ENCODE measurements at places on chromosomes 5 and 9. TPM values are rescaled to one million over a fixed set of nuclear protein-coding genes. Genes with fewer than 3 reads are reported as not detected.

Gene IFNA21
- total RNA-seq: not detected

Gene OMD
- not detected for total RNA-seq

Gene MLANA
- total RNA-seq: not detected

DNA sequence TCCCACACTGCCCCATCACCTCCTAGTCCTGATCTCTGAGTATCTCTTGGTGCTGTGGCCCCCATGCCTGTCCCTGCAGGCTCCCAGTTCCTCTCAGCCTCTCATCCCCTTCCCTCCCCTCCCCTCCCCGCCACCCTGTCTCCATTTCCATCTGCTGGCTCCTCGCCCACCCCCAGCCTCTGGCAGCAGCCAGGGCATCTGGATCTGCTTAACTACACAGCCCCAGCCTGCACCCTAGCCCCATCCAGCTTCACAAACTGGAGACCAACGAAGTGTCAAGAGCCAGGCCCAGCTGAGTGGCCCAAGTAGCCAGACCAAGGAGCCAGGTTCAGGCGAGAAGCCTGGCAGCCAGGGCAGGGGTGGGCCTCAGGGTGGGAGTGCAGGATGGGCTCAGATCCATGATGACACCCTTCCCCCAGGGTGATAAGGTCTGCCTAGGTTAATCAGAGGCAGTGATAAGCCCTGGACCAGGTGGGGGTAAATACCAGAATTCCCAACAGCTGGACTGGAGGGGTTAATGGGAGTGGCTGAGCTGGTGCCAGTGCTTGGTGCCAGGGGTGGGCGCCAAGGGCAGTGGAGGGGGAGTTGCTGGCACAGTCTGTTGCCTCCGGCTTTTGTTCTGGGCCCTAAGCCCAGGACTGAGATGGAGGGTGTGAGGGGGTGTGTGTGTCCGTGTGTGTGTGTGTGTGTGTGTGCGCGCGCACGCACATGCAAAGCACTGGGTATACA is 2.5 kb downstream of the IL11RA start:
- H3K27ac ChIP-seq: no peak overlapping the region
- no peak overlapping the region for H3K4me3 ChIP-seq
- H3K27me3 ChIP-seq: no peaks in the 10 kb centered on the region
- peaks cover 8% of the 10 kb centered on the region for H3K4me1 ChIP-seq
- no peaks in the 10 kb centered on the region for H3K36me3 ChIP-seq
- no peak for DNase-seq

DNA sequence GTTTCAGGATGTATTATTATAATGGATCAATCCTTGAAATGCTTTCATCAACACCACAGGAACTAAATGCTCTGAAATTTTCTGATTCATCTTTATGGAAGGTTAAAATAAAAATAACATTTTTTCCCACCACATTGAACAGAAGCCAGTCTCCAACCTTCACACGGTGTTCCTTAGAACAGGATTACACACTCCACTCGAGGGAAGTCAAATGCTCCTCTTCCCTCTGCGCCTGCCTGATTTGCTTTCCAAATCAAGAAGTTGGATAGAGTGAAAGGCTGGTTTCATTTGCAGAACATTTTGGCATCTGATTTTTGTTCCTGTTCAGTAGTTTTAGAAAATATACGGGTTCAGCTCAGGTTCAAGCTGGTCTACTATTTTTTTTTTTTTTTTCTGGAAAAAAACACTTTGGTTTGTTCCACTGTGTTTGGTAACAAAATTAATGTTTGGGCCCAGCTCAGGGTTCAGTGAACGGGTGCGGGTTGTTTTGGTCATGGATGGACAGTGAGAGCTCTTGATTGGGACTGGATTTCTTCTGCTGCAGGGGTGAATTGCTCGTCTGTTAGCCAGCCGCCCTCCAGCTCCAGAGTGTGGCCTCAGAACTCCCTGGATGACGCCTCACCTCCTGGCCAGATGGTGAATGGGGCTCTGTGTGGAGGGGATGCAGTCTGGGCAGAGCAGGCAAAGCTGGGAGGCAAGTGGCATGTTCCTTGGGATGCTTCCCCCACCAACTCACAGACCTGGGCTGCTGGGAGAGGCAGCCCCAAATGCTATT is 82.4 kb upstream of the STC2 start:
- H3K4me1 ChIP-seq: no peaks in the 10 kb centered on the region
- H3K36me3 ChIP-seq: no peaks in the 10 kb centered on the region
- no peak overlapping the region for H3K4me3 ChIP-seq
- H3K27me3 ChIP-seq: no peaks in the 10 kb centered on the region
- DNase-seq: no peak

DNA sequence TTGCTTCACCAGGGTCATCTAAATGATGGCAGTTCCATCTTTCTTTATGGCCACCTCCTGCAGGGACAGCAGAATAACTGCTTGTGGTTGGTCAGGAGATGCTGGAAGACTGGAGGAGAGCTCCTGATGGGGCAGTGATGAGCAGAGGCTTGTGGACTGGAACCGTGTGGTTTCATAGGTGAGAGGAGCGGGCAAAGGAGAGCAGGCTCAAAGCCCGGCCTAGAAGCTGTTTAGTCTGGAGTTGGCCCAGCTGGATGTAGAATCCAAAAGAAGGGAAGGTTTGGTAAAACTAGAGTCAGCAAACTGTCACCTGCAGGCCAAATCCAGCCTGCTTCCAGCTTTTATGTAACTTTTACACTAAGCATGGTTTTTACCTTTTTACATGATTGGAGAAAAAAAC is 32.9 kb upstream of the TLE1 start:
- no peak for DNase-seq
- H3K27ac ChIP-seq: no peak overlapping the region
- no peaks in the 10 kb centered on the region for H3K4me1 ChIP-seq

DNA sequence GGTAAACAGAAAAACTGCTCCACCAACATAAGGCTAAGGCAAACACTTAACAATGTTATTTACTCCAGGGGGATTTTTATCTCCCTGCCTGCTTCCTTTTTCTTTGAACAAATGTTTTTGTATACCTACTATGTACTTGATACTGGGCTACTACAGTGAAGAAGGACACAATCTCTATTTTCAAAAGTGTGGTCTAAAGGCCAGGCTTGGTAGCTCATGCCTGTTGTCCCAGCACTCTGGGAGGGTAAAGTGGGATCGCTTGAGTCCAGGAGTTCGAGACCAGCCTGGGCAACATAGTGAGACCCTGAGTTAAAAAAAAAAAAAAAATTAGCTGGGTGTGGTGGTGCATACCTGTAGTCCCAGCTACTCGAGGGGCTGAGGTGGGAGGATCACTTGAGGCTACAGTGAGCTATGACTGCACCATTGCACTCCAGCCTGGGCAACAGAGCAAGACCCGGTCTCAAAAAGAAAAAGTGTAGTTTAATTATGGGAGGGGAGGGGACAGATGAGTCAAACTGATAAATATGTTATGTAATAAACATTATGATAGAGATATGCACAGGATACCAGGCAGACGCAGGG is 3.3 kb downstream of the STOM start:
- H3K4me1 ChIP-seq: peaks cover 12% of the 10 kb centered on the region
- H3K36me3 ChIP-seq: no peaks in the 10 kb centered on the region
- no peak overlapping the region for H3K4me3 ChIP-seq
- H3K27me3 ChIP-seq: no peaks in the 10 kb centered on the region
- no peak for DNase-seq

- no peak for DNase-seq
- H3K4me3 ChIP-seq: no peak overlapping the region
- H3K36me3 ChIP-seq: no peaks in the 10 kb centered on the region
- H3K27me3 ChIP-seq: no peaks in the 10 kb centered on the region
- no peaks in the 10 kb centered on the region for H3K4me1 ChIP-seq
These were observed 46.5 kb downstream of the PIP5K1B start for GRCh38 chr9:68751556-68751955.

DNA sequence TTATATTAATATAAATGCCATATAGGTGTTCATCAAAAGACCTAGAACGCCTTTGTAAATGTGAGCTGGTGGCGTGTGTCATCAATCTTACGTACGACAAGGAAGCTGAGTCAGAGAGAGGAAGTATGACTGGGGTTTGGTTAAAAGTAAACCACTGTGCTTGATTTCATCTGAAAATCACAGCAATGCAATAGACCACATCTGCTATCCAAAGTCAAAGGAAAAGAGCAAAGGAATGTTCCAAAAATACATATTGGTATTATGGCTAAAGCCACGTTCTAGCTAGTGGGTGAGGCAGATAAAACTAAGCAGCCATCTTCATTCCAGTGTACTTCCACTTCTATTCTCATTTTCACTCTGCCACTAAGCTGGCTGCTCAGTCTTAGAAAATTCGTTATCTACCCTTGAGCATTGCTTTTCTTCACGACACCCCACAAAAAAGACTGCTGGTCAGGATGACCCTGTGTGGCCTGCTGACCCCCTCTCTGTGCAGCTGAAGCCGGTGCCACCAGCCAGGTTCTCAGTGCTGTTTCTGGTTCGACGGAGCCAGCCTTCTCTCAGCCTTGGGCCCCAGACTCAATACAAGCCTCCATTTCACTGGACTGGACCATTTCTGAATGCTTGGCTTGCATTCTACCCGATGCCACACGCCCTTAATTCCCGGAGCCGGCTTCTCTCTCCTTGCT is 23.8 kb downstream of the SHC3 start:
- DNase-seq: no peak
- no peaks in the 10 kb centered on the region for H3K27me3 ChIP-seq
- H3K36me3 ChIP-seq: no peaks in the 10 kb centered on the region
- H3K4me1 ChIP-seq: no peaks in the 10 kb centered on the region

DNA sequence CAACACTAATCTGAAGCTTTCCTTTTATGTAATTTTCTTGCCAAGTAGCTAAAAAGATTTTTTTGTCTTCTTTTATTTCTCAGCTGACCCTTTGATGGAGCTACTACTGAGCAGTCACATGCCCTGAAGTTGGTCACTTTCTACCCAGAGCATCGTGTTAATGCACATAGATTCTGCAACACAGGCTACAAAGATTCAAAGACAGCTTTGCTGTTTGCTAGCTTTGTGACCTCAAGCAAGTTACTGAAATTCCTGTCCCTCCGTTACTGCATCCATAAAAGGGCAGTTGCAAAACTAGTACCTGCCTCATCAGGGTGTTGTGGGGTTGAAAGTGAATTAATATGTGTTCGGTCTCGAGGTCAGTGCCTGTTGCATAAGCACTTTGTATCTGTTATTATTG is 179.9 kb downstream of the GAS1 start:
- H3K4me3 ChIP-seq: no peak overlapping the region
- no peaks in the 10 kb centered on the region for H3K27me3 ChIP-seq
- no peak for DNase-seq
- no peaks in the 10 kb centered on the region for H3K4me1 ChIP-seq

GRCh38 chr5:68673106-68673822 is 420.6 kb upstream of the SLC30A5 start:
- H3K4me3 ChIP-seq: no peak overlapping the region
- H3K36me3 ChIP-seq: no peaks in the 10 kb centered on the region
- H3K4me1 ChIP-seq: no peaks in the 10 kb centered on the region
- H3K27ac ChIP-seq: no peak overlapping the region
- DNase-seq: no peak

- DNase-seq: no peak
- no peaks in the 10 kb centered on the region for H3K4me1 ChIP-seq
- no peaks in the 10 kb centered on the region for H3K36me3 ChIP-seq
- no peaks in the 10 kb centered on the region for H3K27me3 ChIP-seq
- no peak overlapping the region for H3K4me3 ChIP-seq
These were observed 19.2 kb downstream of the FAM240B start for GRCh38 chr9:38700695-38701094.

- H3K27ac ChIP-seq: peak overlapping the region; percentile 63
- H3K36me3 ChIP-seq: no peaks in the 10 kb centered on the region
- no peaks in the 10 kb centered on the region for H3K4me1 ChIP-seq
- H3K4me3 ChIP-seq: peak overlapping the region; percentile 16
- H3K27me3 ChIP-seq: no peaks in the 10 kb centered on the region
These were observed 22.2 kb downstream of the BHMT start for GRCh38 chr5:79133657-79134451.

GRCh38 chr9:127181315-127181580 is 58.8 kb upstream of the ANGPTL2 start:
- H3K27ac ChIP-seq: no peak overlapping the region
- H3K4me3 ChIP-seq: no peak overlapping the region
- no peaks in the 10 kb centered on the region for H3K27me3 ChIP-seq
- peak; percentile 22 for DNase-seq
